LNCaP clone FGC (cell line): ENCODE measurements at places on chromosomes 12 and 14.

GRCh38 chr14:77024171-77024691 lies 4.3 kb downstream of the IRF2BPL start:
- DNase-seq, result no peak

DNA sequence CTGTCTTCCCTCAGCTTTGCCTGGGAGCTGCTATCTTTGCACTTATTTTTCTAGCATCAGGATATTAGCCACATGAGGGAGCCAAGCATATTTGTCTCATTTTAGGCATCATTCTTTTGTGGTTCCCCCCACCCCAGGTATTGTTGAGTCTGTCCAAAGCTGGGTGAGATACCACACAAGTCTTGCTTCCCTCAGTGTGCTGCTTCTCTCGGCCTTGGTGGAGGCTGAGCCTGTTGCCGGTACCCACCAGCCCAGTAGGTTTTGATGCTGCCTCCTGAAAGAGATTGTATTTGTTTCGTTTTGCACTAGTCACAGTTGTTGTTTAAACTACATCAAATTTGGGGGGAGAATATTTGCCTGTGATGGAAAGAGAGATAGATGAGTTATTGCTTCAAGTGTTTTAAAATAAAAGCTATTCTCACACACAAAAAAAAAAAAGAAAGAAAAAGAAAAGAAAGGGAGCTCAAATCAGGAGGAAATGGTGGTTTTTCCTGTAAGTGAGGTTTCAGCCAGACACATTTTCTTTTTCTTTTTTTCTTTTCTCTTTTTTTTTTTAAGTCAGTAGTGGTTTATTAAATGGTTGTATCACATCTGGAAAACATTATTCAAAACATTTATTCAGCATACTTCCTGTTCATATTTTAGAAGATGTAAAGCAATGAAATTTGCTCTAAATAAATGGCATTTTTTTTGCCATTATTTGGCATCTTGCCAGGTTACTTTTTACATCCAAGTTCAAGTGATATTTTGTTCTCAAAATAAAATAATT lies 58.5 kb downstream of the SLC4A8 start:
- no peak for DNase-seq

DNA sequence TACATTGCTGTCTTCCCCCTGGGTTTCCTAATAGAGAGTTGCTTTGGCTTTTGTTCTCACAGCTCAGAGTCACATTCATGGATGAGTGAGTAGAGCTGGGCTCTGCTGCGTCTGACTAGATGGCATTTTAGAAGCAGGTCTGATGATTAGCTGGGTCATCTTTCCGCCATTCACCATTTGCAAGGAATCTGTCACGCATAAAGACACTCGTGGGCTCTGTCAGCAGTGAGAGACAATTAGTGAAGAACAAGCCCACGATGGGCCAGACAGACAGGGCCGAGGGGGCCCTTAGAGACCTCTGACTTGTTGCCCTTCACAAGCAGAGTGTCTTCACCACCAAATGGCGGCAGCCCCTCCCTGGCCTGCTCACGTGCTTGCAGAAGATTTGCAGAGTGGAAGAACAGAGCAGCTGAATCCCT lies 175.0 kb downstream of the CRADD start:
- no peak for DNase-seq

DNA sequence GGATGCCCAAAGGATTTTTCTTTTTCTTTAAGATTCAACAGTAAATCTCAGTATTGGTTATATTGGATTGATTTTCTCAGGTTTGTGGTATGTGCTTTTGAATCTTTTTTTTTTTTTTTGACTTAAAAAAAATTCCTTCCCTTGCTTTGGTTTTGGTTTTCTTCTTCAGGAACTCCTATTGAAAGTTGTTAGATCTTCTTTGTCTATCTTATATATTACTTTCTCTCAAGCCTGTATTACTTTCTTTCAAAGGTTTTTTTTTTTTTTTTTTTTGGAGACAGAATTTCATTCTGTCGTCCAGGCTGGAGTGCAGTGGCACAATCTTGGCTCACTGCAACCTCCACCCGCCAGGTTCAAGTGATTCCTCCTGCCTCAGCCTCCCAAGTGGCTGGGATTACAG lies 21.9 kb downstream of the PPP4R4 start:
- DNase-seq, result no peak

DNA sequence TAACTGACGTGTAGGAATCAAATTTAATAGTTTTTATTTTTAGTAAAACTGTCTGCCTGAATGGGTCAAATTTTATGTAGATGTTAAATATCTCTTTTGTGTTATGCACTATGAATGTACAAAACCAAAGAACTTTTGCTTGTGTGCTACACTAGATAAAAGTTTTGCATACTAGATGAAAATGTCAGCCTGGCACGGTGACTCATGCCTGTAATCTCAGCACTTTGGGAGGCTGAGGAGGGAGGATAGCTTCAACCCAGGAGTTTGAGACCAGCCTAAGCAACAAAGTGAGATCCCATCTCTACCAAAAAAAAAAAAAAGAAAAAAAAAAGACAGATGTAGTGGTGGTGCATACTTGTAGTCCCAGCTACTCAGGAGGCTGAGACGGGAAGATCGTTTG lies 11.1 kb downstream of the AEBP2 start:
- DNase-seq, result no peak

DNA sequence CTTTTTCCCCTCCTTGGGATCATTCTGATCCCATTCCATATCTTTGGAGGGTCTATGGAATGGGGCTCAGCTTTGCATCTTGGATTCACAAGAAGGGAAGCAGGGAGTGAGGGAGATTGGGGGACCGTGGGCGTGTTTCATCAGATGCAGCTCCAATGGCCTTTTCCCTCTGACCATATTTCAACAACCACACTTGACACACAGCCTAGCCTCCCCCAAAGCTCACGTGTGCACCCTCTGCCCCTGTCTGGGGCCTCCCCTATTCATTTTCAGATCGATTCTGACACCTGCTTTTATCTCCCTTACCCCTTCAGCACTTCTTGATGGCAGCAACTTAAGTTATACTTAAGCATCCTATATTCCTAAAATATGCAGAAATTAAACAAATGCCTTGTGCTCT lies 126.6 kb downstream of the CHST11 start:
- DNase-seq, result no peak

DNA sequence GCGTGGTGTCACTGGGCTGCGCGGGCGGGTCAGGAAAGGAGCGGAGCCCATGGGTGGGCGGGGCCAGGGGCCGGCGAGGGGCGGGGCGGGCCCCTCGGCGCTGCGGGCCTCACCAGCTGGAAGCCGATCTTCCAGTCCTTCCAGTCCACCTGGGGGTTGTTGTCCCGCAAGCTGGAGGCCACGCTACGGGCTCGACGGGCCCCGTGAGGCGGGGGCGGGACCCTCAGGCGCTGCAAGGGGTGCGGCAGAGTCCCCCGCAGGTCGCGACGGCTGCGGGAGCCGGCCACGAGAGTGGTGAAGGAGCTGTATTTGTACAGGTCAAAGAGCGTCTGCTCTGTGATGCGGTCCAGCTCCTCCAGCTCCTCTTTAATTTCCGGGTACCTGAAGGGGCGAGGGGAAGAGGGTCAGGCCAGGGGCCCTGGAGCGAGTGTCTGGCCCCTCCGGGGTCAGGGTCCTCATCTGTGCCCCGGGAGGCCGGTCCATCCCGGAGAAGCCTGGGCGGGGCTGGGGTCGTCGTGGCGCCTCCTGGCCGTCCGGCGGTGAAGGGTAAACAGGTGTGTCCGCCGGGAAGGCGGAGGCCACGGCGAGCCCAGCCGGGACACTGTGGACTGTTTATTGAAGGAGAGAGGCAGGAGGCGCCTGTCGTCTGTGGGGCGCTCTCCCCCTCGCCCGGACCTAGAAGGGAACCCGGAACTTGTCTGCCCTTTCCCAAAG lies 11.9 kb downstream of the SCNN1A start:
- peak; percentile 58 for DNase-seq

DNA sequence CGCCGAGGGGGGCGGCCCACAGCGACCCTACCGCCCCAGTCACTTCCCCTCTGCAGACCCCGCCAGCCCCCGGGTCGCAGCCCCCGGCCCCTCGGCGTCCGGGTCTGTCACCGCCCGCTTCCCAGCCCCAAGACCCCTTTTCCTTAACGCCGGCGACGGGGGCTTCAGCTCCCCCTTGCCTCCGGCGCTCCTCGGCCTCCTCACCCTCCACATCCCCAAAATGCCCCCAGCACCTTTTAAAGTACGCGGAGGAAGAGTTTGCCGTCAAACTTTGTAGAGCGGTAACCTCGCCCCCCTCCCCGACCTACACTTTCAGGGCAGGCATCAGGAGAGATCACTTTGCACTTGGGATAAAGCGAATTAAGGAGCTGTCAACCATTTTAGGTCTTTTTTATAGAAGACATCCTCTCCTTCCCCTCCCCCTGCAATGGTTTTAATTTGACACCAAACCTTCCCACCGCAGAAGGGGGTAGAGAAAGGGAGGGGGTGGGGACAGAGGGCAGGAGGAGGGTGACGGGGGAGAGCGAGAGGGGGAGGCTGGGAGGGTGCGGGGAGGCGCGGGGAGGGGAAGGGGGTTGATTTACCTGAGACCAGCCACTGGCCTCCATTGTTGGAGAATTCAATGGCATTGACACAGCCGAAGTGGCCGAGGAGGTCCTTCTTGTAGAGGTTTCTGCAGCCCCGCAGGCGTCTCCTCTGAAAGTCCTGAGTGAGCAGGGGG lies 578 bp downstream of the DCAF5 start:
- no peak for DNase-seq

DNA sequence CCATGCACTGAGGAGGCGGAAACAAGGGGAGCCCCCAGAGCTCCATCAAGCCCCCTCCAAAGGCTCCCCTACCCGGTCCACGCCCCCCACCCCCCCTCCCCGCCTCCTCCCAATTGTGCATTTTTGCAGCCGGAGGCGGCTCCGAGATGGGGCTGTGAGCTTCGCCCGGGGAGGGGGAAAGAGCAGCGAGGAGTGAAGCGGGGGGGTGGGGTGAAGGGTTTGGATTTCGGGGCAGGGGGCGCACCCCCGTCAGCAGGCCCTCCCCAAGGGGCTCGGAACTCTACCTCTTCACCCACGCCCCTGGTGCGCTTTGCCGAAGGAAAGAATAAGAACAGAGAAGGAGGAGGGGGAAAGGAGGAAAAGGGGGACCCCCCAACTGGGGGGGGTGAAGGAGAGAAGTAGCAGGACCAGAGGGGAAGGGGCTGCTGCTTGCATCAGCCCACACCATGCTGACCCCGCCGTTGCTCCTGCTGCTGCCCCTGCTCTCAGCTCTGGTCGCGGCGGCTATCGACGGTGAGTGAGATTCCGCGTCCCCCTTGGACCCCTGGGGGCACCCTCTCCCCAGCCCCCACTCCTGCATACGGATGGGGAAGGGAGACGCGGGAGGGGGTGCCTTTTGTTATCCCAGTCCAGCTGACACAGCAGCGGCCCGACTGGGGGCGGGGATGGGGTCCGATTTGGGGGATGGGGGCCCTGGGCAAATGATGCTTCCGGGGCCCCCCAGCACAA lies 400 bp downstream of the LRP1 start:
- DNase-seq, result no peak

DNA sequence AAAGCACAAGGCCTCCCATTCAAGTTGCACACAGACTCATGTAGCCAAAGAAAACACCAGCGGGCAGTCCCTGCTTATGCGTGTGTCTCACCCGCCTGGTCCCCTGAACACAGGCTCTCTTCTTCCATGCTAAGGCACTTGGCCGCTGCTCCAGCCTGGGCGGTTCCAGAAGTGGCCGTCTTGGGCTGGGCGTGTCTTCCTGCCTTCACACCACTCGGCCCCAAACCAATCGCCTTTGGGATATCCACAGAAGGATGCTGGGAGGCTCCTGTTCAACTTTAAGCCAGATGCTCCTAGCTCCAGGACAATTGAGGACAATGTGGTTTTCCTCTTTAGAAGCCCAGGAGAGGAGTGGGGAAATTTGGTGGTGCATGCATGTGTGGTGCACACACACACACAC lies 2.2 kb downstream of the SCARB1 start:
- DNase-seq, result peak; percentile 67

GRCh38 chr12:6198985-6199530 lies 1.1 kb upstream of the CD9 start:
- DNase-seq, result no peak

- DNase-seq, result no peak
Measured at GRCh38 chr12:107845980-107846659, 71.6 kb downstream of the ASCL4 start.
